ENCODE measurements at places on chromosomes 11 and 22.
A peak's percentile ranks its signal among the peaks of the same experiment; 100 is the strongest.

- DNase-seq: no peak
These were observed 276.2 kb downstream of the METTL15 start for GRCh38 chr11:28384418-28384817.

DNA sequence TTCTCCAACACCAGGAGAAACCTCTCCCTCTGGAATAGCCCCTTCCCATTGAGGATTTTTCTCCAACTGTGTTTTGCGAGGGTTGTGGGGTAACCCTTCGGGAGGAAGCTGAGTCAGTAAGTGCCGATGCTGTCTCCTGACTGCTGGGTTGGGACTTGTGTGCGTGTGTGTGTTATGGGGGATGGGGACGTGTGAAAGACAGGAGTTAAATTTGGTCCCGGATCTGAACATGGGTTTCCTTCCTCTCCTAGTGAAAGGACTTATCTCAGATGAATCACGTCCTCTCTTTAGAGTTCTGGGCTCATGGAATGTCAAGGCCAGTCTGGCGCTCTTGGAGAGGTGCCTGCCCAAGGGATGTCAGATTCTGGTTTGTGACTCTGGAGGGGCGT lies 33.3 kb downstream of the KIAA1671 start:
- no peak for DNase-seq

DNA sequence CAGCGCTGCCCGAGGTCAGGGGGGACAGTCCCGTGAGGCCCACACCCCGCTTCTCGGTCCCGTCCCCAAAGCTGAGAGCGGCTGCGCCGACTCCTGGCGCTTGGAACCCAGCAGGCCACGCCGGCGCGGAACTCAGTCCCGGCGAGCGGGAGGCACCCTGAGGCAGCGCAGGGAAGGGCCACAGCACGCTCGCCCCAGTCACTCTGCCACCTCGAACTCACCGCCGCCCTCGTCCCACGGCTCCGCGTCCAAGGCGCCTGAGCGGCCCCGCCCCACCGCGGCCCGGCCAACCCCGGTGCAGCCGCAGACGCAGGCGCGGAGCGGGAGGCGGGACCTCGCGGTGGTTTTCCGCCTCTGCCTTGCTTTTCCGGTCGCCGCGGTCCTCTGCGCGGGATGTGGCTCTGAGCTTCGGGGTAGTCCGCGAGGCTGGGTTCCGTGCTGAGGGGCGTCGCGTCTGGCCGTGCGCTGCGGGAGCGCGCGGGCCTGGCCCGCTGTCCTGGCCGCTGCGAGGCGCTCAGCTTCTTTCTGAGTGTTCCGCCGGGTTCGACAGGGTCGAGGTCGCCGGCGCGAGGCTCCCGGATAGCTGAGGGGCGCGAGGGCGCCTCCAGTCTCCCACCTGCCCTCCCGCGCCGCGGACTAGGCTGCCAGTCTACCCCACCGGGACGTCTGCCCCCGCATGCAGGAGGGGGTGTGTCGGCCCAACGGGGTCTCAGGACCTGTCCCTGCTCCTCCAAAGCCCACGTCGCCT lies at the start of gene CDPF1:
Gene CDPF1, minus strand, starts transcription at position 259 of the 748 bp plus-strand sequence. CDS start 2,009 bp downstream, outside the sequence.
- peak; percentile 89 for DNase-seq

DNA sequence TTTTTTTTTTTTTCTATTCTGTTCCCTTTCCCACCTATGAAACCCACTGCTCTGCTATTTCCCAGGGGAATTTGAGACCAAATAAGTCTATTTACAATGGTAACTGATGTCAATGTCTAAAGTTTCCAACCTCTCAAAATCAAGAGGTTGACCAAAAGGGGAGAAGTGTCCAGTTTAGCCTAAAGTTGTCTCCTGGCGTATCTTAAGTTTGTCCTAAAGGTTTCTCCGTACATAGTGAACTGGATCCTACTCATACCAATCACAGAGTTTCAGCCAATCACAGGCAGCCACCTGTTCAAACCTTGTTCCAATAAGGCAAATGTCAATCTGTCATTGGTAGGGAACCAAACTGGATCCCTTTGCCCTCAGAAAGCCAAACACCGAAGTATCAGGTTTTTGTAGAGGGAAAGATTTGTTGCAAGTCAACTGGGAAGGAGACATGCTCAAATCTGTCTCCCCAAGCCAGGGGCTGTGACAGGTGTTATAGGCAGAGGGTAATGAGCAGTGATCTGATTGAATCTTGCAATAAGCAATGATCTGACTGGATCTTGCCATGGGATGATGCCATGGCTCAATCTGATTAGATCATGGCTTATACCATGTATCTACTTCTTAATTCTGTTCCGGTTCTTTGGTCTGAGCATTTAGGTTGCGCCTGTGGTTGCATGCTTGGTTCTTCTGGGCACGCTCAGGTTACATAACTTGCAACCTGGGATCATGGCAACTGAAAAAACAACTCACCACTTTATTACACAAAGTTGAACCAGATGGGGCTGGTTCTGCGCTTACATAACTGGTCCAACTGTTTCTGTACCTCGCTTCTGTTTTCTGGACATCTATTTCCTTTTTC lies 1.1 kb upstream of the VPS37C start:
- no peak for DNase-seq

GRCh38 chr11:66240781-66241136 lies 27.7 kb upstream of the RAB1B start:
- no peak for DNase-seq

GRCh38 chr11:11843211-11843621 lies 1.4 kb downstream of the USP47 start:
- DNase-seq: no peak

DNA sequence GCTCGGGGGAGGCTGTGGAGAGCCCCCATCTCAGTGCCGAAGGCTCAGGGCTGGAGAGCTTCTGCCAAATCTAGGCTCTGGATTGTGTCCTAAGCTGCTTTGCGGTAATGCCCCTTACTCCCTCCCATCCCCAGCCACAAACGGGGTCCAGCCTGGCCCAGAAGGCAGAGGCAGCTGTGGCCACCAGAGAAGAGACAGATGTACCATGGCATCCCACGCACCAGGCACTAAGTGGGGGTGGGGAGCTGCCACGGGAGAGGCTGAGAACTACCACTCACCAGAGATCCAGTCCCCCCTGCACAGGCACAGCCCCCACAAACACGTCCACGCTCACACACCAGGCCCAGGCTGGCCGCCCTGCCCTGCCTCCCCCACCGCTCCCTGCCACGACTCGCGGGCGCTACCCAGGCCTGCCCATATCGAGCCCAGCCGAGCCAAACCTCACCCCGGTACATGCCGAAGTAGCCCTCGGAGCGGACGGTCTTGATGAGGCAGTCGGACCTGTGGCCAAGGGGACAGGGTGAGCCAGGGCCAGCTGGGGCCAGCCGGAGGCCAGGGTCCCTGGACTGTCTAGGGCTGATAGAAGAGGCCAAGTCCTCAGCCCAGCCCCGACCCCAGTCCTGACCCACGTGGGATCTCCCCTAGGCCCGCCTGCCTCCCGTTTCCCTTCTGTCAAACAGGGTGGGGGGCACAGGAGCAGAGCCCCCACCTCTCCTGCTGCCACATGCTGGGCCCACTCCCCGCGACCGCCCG lies 3.9 kb downstream of the SLC25A22 start:
- DNase-seq: no peak

DNA sequence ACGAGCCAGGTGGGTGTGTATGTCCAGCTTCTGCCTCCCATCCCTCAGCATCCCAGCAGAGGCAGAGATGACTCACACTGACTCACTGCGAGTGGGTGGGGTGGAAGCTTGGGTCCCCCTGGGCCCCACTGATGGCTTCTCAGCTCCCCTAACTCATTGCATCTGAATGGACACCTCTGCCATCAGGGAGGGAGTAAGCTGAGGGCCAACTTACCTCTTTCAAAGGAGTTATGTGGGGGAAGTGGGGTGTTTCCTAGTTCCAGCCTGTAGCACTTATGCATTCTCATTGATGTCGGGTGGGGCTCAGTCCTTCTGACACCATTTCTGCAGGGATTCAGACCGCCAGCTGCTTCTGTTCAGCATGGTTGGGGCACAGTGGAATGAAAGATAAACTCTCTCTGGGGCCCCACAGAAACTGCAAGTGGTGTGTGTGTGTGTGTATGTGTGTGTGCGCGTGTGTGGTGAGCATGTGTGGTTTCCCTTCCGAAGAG lies 1425.8 kb downstream of the TBC1D22A start:
- DNase-seq: no peak

- no peak for DNase-seq
These were observed 26.0 kb downstream of the PARVG start for GRCh38 chr22:44206696-44207095.

DNA sequence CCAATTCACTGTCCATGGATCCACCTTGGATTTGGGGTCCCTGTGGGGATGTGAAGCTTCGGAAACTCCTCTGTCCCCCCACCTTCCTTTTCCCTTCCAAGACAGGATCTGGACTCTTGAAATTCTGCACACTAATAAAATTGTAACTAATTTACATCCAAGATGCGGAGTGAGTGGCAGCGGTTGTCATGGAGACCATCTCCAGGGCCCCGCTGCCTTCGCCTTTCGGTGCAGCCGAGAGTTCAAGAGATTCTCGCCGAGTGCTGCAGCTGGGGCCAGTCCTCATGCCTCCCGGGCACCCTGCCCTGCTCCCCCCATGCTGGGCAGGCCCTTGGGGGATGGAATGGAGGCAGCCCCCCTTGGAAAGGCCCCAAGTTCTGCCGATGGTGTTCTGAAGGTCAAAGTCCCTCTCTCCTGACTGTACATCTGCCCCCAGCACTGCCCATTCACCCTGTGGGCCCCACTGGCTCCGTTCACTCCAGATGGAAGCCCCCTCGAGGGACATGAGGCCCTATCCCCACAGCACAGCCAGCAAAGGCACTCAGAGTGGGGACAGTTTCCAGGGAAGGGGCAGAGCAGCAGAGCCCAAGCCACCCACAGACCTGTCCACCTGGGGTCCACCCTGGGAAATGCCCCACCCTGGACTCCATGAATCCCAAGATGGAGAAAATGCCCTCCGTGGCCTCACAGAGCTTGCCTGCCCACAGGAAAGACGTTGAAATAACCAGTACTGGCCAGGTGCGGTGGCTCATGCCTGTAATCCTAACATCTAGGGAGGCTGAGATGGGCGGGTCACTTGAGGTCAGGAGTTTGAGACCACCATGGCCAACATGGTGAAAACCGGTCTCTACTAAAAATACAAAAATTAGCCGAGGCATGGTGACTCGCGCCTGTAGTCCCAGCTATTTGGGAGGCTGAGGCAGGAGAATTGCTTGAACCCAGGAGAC lies 25.9 kb downstream of the IGLL1 start:
- DNase-seq: no peak

DNA sequence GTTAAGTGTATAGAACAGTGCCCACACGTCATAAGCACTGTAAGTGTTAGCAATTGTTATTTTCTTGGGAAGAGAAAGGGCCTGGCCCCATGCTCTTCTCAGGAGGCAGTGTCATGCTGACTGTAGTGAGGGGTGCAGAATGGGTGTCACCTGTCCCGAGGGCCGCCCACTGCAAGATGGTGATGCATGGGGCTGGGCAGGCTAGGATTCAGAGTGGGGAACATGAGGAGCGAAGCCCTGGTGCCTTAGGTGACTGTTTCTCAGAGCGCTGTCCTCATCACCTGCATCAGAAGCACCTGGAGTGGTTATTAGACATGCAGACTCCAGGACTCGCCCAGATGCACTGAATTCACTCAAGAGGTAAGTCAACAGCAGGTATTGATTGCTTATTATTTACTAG lies 101.0 kb upstream of the PARVA start:
- DNase-seq: no peak

- DNase-seq: no peak
These were observed 131.4 kb upstream of the UBASH3B start for GRCh38 chr11:122523846-122524805.

DNA sequence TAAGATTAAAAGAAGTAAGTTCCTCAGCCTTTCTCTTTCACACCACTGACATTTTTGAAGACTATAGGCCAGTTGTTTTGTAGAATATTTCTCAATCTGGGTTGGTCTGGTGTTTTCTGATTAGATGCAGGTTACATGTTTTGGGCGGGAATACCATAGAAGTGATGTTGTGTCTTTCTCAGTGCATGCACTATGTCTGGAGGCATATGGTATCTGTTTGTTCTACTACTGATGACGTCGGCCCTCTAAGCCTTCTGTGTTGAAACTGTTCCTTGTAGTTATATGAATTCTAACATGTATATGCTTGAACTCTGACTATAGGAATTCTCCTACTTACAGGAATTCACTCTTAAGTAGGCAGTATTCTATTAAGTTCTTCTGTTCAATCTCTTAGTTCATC lies 21.6 kb downstream of the ZFTA start:
- DNase-seq: no peak

DNA sequence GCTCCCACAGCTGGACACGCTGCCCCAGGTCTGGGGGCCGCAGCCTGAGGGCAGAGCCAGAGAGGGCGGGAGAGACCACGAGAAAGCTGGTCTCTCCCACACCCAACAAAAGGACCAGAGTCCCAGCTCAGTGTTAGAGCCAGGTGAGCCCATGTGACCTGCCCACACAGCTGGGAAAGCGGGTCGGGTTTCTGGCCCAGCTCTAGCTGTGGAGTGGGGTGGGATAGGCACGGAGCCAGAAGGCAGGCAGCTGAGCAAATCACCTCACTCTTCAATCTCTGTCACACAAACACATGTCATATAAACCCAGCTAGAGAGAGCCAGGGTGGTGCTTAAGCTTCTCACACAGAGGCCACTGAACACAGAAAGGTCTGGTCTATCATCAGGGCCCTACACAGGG lies 7.8 kb upstream of the EIF3D start:
- DNase-seq: no peak

GRCh38 chr11:35526370-35526792 lies 965 bp upstream of the PAMR1 start:
- no peak for DNase-seq

- no peak for DNase-seq
These were observed 325.8 kb downstream of the C11orf87 start for GRCh38 chr11:109747839-109748238.

GRCh38 chr11:128737704-128738103 lies 43.8 kb downstream of the FLI1 start:
- no peak for DNase-seq

DNA sequence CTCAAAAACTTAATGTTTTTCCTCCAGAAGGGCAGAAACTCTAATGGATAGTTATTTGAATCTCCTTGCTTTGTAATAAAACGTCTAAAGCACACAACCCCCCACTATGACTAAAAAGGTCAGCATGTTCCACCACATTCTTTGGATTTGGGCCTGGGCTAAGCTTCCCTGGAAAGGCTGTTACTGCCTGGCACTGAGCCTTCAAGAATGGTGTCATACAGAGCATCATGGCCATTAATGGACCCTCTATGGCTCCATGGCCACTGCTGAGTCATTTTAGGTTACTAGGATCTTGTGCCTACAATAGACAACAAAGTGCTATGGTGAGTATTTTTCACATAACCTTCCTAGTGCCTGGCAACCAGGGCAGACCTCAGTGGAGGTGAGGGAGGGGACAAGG lies 242.6 kb upstream of the FAT3 start:
- DNase-seq: no peak

DNA sequence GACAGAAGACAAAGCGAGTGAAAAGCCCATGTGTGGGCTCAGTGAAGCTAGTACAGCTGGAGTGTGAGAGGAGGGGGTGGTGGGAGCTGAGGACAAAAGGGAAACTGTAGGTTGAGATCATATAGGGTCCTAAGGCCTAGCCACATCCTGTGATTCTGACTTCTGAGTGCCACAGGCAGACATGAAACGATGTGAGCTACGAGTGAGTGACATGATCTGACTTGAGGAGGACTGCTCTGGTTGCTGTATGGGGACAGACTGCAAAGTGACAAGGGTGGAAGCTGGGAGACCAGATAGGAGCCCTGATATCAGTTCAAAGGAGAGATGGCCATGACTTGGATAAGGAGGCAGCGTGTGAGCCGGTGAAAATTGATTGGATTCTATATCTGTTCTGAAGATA lies 85.4 kb downstream of the MICAL2 start:
- no peak for DNase-seq

GRCh38 chr11:6943131-6943530 lies 16.9 kb downstream of the ZNF215 start:
- DNase-seq: no peak

GRCh38 chr11:3139086-3139440 lies 26.0 kb downstream of the OSBPL5 start:
- DNase-seq: no peak

- no peak for DNase-seq
These were observed 590 bp downstream of the NNMT start for GRCh38 chr11:114296605-114297372.

Measured in stimulated activated CD8-positive, alpha-beta memory T cell treated with anti-CD3 and anti-CD28 coated beads, Interleukin-7, amount 100 ng/mL, for 1 hour (primary cell).